SW 1271 (cell line): ENCODE measurements at places on chromosomes 7 and 10.
A peak's percentile ranks its signal among the peaks of the same experiment; 100 is the strongest.

GRCh38 chr7:95517458-95517857, 31.7 kb downstream of the ASB4 start:
- DNase-seq: no peak

DNA sequence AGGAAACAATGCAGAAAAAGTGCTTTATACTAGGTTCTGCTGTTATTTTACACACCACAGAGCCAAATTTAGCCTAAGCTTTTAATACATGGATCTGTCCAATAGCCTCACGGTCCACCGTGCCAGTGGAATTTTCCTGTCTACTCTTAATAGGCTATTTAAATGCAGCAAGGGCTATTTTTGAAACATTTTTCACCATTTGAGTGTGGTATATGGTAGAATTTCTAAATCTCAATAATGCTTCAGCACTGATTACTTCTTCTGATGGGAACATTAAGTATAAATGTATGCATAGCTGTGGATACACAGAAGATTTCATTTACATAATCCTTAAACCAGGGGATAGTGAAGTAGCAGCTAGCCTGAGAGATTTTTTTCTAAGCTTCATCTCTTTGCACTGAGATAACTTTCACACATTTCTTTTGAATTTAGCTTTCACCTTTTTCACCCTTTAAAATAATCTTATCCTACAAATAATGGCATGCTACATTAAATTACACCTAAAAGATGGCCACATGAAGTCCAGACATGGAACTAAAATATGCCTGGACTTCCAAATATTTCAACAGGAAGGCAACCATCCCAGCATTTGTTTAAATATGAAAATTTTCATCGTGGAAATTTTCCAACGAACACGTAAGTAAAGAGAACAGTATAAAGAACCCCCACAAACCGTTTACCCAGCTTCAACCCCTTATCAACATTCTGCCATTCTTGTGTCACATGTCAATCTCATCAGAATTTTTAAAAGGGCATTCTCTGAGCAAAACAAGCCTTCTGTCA, 45.4 kb downstream of the AMPH start:
- no peak for DNase-seq

- DNase-seq: no peak
Observed at GRCh38 chr10:26844396-26844975, 16.3 kb downstream of the ABI1 start.

- no peak for DNase-seq
Observed at GRCh38 chr10:85624511-85624910, 742.1 kb downstream of the GRID1 start.

DNA sequence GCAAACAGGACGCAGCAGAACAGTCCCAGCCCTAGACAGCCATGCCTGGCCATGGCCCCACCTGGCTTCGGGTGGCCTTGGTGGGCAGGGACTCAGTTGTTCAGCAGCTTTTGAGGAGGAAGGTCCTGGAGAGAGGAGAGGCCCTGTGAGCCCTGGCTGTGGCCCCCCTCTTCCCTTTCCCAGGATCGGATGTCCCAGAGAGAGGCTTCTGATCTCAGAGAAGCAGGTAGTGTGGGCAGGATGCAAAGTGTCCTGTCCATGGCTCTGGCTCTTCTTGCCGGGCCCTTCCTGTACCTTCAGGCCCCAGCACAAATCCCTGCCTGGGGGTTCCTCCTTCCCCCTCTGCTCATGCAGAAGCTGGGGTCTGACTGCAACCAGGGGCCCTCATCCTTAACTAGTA, 1.6 kb downstream of the PRRT4 start:
- no peak for DNase-seq

- no peak for DNase-seq
Observed at GRCh38 chr7:146728611-146729010, 612.0 kb downstream of the CNTNAP2 start.

GRCh38 chr7:131250331-131250730, 77.3 kb upstream of the MKLN1 start:
- DNase-seq: no peak

GRCh38 chr7:131940621-131941165, 384.3 kb upstream of the PODXL start:
- DNase-seq: no peak

DNA sequence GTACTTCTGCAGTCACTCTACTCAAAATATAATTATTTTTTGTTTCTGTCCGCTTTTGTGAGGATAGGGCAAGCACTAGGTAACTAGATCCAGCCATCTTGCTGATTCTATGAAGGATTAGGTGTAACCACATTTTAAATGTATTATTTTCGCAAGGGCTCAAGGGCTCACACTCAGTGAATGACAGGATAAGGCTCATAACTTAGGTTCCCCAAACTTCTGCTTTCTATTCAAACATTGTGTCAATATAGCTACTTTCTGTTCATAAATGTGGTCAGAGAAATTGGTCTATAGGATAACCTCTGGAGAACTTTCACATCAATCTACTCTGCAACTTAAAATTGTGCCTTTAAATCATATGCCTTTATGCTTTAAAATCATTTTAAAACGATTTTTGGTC, 1141.2 kb downstream of the SORCS1 start:
- no peak for DNase-seq

GRCh38 chr7:20825555-20825954, 38.9 kb upstream of the SP8 start:
- no peak for DNase-seq

DNA sequence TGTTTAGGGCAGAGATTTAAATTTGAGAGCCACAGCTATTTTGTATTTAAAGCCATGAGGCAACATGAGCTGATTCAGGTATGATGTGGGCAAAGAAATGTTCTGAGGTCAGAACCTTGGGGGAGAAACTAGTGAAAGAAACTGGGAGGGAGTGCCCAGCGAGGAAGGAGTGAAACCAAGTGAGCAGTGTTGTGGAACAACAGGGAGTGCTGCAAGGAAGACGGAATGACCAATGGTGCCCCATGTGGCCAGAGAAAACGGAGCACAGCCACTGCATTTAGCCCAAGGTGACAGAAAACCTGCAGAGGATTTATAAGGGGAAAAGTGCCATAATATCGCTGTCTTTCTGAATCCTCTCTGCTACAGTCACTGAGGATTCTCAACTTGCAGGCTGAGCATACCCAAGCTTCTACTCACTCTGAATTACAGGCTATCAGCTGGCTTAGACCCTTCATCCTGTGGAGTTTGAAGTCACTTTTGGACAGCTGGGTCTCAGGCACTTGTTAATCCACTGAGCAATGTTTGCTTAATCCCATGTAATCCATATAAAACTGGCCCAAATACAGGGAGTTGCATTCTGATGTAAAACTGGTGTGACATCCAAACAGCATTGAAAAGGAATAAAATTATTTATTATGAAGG, 777.3 kb downstream of the CCSER2 start:
- no peak for DNase-seq

DNA sequence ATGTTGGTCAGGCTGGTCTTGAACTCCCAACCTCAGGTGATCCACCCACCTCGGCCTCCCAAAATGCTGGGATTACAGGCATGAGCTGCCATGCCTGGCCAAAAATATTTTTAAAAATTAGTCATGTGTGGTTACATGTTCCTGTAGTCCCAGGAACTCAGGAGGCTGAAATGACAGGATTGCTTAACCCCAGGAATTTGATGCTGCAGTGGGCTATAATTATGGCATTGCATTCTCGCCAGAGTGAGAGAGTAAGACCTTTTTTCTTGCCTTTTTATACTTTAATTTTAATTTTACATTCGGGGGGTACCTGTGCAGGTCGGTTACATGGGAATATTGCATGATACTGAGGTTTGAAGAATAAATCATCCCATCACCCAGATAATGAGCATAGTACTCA, 86.6 kb upstream of the ZNF92 start:
- no peak for DNase-seq

DNA sequence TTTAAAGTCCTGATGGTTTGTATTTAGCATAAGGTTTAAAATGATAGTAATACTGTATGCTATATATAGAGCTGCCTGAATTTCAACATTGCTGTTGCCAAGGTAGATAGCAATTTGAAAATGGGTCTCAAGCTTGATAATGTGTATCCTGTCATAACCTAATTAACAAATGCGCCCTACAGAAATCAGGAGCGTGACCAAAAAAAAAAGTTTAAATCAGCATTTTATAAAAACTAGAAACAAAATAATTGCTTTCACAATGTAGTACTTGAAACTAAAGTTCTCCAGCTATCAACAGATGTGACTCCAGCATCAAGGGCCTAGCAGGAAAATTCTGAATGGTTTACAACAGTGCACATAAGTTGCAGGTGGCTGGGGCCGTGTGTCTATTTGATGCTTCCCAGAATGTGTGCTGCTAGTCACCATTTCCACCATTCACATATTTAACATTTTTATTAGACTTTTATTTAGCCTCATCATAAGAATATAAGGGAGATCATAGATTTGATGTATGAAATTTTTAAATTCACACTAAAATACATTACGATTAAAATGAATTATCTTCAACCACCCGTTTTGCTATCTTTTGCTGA, 14.1 kb downstream of the FXYD4 start:
- no peak for DNase-seq

GRCh38 chr10:43209074-43209455, 57.8 kb downstream of the RASGEF1A start:
- no peak for DNase-seq

- DNase-seq: peak; percentile 48
Observed at GRCh38 chr7:87886875-87887274, 10.6 kb downstream of the DBF4 start.

DNA sequence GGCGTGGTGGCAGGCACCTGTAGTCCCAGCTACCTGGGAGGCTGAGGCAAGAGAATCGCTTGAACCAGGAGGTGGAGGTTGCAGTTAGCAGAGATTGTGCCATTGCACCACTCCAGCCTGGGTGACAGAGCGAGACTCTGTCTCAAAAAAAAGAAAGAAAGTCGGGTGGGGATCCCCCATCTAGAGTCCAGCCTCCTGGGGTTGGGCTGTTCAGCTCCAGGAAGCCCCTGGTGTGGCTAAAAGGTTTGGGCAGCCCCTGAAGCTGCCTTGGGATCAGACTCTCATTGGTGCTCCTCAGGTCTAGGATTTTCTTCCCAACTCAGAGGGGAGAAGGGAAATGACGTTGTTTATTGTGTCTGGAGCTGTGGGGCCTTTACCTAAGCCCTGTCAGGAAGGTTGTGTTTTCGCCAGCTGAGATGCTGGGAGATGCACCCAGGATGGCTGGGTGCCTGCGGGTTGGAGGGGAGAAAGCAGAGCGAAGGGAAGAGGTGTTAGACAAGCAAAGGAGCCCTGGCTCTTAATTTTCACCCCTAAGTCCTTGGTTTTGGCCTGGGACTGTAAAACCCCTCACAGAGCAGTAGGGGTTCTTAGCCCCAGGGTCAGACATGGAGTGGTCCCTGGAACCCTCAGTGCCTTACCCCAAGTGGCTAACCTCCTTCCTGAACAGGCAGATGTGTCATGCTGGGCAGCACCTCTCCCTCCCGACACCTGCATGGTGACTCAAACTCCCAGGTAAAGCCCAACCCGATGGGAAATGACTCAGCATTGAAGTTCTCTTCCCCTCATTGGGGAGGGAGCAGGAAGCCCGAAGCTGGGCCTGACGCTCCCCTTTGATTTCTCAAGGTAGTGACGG, 21.1 kb downstream of the PLAU start:
- no peak for DNase-seq

DNA sequence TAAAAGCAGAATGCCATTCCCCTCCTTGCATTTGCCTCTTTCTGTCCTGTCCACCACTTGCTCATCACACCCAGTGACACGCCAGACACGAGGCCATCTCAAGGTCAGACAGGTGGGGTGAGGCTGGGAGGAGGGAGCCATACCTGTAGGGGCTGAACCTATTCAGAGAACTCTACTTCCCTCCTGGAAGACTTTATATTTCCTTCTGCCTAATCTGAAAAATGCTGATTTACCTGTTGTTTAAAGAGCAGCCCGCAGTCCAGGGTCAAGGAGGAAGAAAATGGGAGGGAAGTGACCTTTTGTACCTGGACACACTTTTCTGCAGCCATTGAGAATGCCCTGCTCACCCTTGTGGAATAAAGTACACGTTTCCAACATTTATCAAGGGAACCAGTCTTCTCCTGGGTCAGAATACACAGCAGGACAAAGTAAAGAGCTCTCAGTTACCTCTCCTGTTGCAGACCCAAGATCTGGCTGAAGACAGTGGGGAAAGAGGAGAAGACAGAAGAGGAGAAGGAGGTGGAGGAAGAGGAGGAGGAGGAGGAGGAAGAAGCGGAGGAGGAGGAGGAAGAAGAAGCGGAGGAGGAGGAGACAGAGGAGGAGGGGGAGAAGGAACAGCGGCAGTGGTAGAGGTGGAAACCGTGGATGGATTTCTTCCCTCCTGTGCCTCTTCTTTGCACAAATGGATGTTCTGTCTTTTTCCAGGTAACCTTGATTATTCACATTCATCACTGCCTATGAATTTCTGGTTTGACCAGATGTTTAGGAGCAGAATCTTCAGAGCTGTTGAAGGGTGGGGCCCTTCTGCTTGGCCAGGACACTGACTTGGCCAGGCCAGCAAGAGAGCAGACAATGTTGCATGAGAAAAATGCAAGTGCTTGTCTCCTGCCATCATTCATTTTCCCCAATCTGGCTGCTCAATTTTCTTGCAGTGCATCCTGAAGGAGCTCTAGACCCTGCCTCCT, 1.2 kb upstream of the BLNK start:
- no peak for DNase-seq

DNA sequence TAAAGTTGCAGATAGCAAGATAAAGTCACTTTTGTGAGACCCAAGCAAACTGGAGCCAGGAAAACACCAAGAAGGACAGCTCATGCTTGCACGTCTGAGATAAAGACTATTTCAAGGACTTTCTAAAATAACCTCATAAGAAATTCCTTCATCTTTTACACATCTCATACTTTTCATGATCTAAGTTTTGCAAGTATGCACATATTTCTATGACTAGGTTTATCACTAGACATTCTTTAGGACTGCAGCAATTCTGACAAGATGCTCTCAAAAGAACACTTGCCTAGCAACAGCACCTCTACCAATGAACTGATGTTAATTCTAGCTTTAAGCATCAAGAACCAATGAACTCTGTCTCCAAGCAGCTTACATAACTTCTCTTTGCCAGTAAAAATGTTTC, 457.6 kb downstream of the SEMA3D start:
- DNase-seq: peak; percentile 9

DNA sequence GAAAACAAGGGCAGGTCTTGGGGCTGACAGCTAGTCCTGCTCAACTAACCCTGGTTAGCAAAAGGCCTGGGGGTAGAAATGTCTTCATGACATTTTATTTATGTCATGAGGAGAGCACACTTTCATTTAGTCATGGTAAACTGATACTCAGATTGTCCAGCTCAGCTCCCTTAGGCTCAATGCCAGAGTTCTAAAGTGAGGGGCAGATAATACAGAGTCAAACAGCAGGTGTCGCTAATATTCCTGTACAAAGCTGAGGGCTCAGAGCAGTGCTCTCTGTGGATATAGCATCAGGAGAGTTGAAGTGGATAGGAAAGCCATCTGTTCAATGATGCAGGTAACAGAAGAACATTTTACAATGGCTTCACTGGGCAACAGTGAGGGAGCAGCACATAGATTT, 26.8 kb upstream of the CALCR start:
- DNase-seq: no peak
